Left ventricle myocardium inferior (tissue), 1 donor: ENCODE measurements at places on chromosomes 12 and 14. TPM values are rescaled to one million over a fixed set of nuclear protein-coding genes. Genes with fewer than 3 reads are reported as not detected.

GRCh38 chr14:85688006-85688405 is 158.1 kb downstream of the FLRT2 start:
- peak overlapping the region; percentile 58 for H3K27ac ChIP-seq
- no peaks in the 10 kb centered on the region for H3K27me3 ChIP-seq
- no peaks in the 10 kb centered on the region for H3K36me3 ChIP-seq

DNA sequence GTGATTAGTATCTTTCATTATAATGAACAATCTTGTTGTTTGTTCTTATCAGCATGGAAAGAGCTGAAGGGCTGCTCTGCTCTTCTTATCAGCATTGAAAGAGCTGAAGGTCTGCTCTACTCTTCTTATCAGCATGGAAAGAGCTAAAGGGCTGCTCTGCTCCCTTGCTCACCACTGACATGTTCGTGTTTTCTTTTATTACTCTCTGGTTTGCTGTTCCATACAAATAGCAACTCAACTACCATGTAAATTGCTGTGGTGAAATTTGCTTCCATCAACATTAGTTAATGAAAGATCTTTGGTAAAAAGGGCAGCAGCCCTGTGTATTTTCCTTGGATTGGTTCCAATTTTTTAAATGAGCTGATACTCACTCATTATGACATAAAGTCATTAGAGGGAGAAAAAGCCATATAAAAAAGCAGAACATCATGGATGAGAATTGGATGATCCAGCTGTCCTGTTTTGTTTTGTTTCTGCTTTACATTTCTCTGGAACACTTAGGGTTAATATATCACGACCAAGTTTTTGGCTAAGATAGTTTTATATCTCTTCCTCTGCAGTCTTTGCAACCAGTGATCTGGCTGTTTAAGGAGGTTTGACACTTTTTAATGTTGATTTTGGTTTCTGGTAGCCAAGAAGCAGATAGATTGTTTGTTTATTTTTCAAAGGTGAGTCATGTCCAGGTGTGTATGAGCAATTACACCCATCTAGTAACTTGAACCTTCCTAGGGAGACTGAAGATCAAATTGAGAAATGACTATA is 356.6 kb downstream of the CEP128 start:
- H3K4me1 ChIP-seq, result peaks cover 4% of the 10 kb centered on the region
- no peak for DNase-seq
- no peaks in the 10 kb centered on the region for H3K27me3 ChIP-seq
- no peaks in the 10 kb centered on the region for H3K36me3 ChIP-seq
- no peak overlapping the region for H3K4me3 ChIP-seq
- no peak overlapping the region for H3K27ac ChIP-seq

Gene GPRC5D
- not detected for total RNA-seq

DNA sequence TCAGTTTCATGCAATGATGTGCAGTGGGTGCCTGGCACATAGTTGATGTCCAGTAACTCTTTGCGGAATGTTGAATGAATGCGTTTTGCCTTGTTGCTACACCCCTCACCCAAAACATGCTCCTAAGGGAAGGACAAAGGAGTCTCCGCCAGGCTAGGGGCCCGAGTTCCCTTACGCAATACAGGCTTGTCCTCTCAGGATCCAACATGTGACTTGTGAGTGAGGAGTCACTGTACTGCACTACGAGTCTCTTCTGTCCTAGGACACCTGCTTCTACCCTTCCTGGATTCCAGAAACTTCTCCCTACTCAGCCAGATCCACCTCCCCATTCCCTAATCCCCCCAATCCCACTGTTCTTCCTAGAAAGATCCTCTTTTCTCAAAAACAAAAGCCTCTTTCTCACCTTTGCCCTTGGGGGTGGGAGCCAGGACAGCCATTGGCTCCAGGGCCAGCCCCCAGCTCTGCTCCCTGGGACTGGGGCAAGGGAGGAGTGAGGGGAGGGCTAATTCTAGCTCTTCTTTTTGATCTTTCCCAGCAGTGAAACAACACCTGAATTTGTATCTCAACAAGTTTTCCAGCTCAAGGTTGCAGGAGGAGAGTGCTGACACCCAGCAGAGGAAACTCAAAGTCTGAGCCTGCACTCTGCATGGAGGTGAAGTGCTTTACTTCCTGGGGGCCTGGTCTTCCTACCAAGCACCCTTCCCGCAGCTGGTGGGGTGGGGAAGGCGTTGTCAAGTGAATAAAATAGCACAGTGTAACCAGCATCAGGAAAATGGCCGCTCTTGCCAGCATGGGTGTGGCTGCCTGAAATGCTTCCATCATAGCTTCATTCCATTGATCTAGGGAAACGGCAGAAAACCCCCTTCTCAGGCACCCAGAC is 3.4 kb upstream of the OTUB2 start:
- H3K27ac ChIP-seq, result no peak overlapping the region
- DNase-seq, result peak; percentile 1
- H3K4me3 ChIP-seq, result no peak overlapping the region
